Mesenteric fat pad (tissue), 1 donor: ENCODE measurements at places on chromosomes 7 and 10. TPM values are rescaled to one million over a fixed set of nuclear protein-coding genes. Genes with fewer than 3 reads are reported as not detected.

Gene MUC12
- total RNA-seq: 0.32 TPM

DNA sequence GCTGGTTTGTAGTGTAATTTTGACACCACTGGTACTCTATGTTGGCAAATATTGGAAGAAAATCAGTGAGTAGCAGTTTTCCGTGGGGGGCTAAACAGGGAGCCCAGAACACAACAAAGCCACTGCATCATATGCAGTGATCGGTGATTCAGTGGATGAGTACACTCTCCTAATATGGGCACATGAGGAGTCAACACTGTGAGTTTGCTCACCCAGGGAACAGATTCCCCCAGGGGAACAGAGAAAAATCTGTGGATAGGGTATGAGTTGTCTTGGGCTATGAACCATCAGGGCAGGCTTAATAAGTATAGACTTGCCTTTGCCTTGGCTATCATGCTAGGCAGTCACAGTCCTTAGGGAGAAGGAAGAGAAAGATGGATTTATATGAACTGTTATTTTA is 227.7 kb upstream of the SEMA3E start:
- no peak for DNase-seq

DNA sequence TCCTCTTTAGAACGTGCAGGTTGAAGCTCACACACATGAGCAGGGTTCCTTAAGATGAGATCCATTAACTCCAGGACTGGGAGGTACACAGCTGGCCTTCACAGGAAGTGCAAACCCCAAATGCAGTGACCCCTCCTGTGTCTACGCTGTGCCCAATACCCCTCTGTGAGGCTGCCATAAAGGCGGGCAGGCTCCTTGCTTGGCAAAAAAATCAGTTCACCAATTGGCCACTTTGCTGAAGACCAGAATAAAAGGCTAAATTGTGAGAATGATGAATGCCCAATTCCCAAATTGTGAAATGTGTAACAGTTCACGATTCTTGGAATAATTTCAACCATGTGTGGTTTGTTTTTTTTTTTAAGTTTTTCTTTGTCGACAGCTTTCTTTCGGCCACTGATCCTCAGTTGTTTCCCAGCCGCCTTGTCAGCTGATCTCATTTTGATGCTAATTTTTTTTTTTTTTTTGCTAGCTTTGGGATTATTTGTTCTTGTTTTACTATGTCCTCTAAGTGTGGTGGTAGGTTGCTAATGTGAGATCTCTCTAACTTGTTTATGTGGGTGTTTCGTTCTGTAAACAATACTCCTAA is 101.9 kb upstream of the PRSS58 start:
- DNase-seq: no peak

DNA sequence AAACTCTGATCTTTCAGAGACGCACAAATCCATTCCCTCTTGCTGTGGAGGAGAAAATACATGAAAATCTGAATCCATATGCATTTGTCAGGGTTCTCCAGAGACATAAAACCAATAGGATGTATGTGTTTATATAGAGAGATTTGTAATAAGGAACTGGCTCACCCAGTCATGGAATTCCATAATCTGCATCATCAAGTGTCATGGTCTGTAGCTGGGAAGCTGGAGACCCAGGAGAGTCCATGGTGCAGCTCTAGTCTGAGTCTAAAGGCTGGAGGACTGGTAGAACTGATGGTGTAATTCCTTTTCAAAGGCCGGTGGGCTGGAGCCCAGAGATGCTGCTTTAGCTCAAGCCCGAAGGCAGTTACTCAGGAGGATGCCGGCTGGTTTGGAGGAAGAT is 134.0 kb downstream of the TCF7L2 start:
- DNase-seq: peak; percentile 43

DNA sequence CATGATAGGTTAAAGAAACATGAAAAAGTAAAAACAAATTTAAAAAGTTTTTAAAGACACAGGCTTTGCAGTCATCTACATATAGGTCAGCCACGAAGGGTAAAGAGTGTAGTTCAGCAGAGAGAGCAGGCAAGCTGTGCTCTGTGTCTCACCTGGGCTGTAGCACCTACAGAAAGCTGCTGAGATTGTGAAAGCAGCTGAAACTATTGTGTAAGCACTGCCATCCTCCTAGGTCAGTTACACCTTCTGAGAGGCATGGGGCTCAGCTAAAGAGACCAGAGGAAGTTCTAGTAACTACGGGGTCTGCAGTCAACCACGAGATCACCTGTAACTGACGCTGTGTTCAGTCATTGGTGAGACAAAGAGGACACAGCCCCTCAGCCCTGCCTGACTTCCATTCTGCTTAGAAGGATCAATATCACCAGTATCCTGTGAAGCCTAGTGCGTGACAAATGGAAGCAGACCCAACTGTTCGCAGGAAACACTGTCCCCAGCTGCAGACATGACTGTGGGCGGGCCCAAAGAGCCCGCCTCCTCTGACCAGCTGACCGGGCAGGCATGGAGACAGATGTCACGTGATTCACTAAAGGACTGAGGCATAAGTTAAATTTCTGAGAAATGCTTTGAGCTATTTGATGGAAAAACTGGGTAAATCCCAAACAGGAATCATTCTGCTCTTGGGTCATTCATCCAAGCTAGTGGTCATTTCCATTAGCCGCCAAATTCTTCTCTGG is 87.9 kb downstream of the EBF3 start:
- no peak for DNase-seq

DNA sequence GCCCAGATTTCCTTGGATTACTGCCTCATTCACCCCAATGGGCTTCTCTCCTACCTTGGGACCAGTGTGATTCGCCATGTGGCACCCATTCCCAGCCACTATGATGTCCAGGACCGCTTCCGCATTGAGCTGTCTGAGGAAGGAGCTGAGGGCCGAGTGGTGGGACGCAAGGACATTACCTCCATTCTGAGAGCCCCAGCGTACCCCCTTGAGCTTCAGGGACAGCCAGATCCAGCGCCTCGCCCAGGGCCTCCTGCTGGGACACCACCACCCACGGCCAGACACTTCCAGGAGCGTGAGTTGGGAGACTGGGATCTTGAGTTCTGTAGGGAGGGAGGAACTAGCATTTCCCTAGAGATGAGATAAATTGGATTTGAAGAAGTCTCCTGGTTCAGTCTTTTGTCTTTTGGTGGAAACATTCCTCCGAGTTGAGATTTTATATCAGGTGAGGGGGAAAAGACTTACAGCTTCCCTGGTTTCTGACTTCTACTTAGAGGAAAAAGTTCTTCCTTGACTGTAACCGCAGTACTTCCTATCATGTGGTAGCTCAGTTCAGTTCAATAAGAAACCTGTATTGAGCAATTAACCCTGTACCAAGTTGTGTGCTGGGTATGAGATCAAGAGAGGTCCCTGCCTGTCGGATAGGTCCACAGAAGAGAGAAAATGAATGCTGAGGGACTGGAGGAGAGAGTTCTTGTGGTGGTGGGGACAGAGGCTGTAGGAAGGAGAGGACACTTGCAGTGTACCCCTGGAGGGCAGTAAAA is 1.3 kb downstream of the MOSPD3 start:
- no peak for DNase-seq

DNA sequence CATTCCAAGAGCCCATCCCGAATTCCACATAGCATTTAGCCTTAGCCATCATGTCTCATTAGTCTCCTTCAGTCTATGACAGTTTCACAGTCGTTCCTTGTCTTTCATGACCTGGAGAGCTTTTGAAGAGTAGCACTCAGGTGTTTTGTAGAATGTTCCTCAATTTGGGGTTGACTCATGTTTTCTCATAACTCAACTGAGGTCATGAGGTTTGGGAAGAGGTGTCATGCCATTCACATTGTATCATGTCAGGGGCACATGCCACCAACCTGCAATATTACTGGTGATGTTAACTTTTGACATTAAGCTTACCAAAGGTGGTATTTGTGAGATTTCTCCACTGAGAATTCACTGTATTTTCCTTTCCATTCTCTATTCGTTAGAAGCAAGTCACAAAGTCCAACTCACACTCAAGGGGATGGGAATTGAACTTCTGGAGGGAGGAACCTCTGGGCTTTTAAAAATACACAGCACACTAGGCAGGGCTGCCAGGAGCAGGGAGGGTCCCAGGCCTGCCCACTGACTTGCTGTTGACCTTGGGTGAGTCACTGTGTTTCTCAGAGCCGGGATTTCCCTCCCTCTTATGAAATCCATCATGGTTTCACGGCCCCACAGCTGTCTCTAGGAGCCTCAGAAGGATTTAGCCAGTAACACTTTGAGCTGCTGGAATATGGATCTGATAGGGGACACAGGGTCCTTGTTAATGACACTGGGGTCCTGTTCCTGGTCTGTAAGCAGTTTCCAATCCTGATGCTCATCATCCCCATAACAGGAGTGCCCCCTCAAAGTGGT is 74.4 kb upstream of the TCF7L2 start:
- no peak for DNase-seq

GRCh38 chr10:100014071-100014762 is 4.5 kb upstream of the DNMBP start:
- no peak for DNase-seq

Gene FKBP9
- 113 TPM for total RNA-seq
